ENCODE measurements at places on chromosomes 12 and 14. TPM values are rescaled to one million over a fixed set of nuclear protein-coding genes. Genes with fewer than 3 reads are reported as not detected.

MUCL1 gene
- not detected for total RNA-seq

DNA sequence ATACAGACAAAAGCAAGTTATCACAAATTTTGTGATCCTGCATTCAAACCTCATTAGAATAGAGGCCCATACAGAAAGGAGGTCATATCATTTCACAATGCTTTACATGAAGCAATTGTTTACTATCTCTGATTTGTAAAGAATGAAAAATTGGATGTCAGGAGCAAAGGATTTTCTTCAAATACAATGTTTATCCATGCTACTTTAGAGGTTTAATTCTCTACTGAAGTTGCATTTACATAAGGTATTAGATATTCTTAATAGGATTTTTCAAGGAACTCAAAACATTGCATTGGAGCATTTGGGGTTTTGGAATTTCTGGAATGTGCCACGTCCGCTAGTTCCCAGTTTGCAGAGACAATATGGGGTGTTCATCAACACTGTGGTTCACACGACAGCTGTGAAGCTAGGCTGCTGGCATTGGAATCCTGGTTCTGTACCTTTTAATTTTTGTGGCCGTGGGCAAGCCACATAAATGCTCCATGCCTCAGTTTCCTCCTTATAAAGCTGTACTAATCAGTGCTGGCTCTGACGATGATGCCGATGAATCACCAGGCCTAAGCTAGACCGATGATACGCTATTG lies 174.8 kb downstream of the APAF1 start:
- H3K27me3 ChIP-seq, result peaks cover 33% of the 10 kb centered on the region
- DNase-seq, result no peak
- no peak overlapping the region for H3K27ac ChIP-seq
- no peaks in the 10 kb centered on the region for H3K4me1 ChIP-seq

DNA sequence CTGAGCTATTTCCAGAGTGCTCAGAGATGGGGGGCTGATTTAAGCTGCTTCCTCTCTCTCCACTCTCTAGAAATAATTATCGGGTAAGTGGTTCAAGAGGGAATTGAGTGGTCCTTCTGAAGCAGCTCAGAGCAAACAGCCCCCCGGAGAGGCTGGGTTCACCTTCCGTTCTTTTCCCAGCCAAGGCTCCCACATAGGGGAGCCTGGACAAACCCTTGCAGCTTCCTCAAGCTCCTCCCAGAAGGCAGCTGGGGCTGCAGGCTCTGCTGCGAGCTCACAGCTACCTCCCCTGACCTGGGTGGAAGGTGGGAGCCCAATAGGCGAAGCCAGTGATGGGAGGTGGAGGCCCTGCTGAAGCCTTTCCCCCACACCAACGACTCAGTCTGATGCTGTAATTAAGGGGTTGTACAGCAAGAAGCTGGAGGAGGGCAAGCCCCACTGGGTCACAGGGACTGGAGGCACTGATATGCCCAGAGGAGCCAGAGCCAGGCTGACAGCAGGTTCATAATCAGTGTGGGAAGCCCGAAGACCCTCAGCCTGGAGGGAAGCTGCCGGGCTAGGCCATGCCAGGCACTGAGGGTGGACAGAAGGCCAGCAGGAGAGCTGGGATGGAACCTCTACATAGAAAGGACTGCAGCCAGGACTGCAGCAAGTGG lies 52.4 kb downstream of the ARL6IP4 start:
- H3K4me1 ChIP-seq, result peaks cover 21% of the 10 kb centered on the region
- no peak for DNase-seq
- H3K4me3 ChIP-seq, result no peak overlapping the region
- no peaks in the 10 kb centered on the region for H3K27me3 ChIP-seq
- H3K36me3 ChIP-seq, result no peaks in the 10 kb centered on the region

MMAB gene
- total RNA-seq, result 83.0 TPM

DNA sequence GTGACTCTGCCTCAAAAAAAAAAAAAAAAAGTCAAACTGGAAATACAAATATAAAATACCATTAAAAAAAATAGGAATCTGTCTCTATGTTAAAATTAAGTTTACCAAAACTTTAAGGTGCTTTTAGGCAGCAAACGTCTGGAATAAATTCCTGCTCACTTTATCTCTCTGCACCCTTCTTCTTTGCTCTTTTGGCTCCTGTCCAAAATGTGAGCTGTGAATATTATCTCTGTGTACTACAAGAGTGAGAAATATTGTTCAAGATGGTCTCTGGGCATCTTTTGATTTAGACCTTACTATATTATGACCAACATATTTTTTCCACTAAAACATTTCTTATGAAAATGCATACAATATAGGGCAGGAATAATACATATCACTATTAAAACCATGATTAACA lies 63.7 kb downstream of the PUS7L start:
- H3K27me3 ChIP-seq, result peaks cover 10% of the 10 kb centered on the region
- no peak overlapping the region for H3K27ac ChIP-seq
- H3K4me1 ChIP-seq, result no peaks in the 10 kb centered on the region
- DNase-seq, result no peak
- no peak overlapping the region for H3K4me3 ChIP-seq

DNA sequence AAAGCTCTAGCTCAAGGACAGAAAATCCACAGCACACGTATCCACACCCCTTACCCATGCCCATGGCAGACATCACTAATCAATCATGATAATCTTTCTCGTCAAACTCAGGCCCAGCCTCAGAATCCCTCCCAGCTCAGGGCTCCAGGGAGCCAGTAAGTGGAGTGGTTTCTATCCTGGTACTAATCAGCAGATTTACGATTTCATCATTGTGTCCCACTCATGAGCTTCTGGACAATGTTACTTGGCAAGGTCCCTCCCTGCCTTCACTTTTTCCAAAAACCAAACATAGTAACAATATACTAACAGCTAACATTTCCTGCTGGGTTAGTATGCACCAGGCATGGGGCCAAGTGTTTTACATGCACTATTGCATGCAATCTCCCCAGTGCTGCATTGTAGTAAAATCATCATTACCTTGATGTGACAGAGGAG lies 45.8 kb upstream of the NCOR2 start:
- peaks cover 21% of the 10 kb centered on the region for H3K4me1 ChIP-seq
- no peaks in the 10 kb centered on the region for H3K27me3 ChIP-seq
- H3K4me3 ChIP-seq, result no peak overlapping the region
- no peaks in the 10 kb centered on the region for H3K36me3 ChIP-seq
- peak; percentile 71 for DNase-seq
- no peak overlapping the region for H3K27ac ChIP-seq

DNA sequence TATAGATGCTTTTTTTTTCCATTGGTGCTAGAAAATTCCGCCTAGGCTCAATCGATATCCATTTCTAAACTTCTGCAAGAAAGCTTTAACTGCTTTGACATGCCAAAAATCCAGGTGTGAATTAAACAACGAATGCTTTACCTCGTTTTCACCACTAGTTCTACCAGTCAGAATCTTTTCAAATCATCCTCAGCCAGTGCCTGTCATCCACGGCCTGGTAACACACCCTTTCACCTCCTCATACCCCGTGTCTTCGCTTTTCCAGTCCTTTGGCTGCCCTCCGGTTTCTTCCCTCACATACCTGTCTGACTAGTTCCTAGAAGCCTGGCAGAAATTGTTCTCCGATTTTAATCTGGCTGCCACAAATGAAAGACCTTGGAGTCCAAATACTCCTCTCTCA lies 1.4 kb upstream of the PHC1 start:
- no peak overlapping the region for H3K27ac ChIP-seq
- no peaks in the 10 kb centered on the region for H3K36me3 ChIP-seq
- H3K4me3 ChIP-seq, result no peak overlapping the region
- peaks cover 11% of the 10 kb centered on the region for H3K4me1 ChIP-seq

DNA sequence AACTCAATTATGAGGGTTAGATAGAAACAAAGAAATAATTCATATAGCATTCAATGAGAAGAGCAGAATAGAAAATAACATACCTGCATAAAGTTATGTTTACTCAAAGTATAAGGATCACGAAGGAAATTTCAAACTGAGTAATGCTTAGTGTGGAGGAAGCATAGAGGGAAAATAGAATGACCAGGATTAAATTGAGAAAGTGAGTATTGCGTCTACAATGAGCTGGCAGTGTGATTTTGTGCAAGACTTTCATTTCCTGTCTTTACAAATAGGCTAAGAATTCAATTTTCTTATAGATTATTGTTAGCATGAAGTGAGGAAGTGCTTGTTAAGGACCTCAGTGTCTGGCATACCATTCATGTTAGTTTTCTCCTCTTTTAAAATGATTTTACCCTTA lies 12.0 kb downstream of the ADGRD1 start:
- no peaks in the 10 kb centered on the region for H3K36me3 ChIP-seq
- no peak for DNase-seq
- H3K27me3 ChIP-seq, result peaks cover 96% of the 10 kb centered on the region
- H3K4me3 ChIP-seq, result no peak overlapping the region
- no peak overlapping the region for H3K27ac ChIP-seq

GRCh38 chr12:103462675-103463074 lies 33.1 kb downstream of the C12orf42 start:
- peaks cover 19% of the 10 kb centered on the region for H3K27me3 ChIP-seq
- DNase-seq, result no peak

GRCh38 chr12:111578971-111579340 lies 20.2 kb downstream of the ATXN2 start:
- H3K36me3 ChIP-seq, result no peaks in the 10 kb centered on the region
- peak overlapping the region; percentile 64 for H3K27ac ChIP-seq
- DNase-seq, result no peak
- H3K4me3 ChIP-seq, result no peak overlapping the region
- peaks cover 24% of the 10 kb centered on the region for H3K4me1 ChIP-seq
- H3K27me3 ChIP-seq, result no peaks in the 10 kb centered on the region

Data from PC-3 (cell line).